ENCODE measurements at places on chromosomes 13 and 19.
A peak's percentile ranks its signal among the peaks of the same experiment; 100 is the strongest.

GRCh38 chr19:4139614-4140236 is 13.7 kb upstream of the CREB3L3 start:
- DNase-seq = peak; percentile 63

- no peak for DNase-seq
Observed at GRCh38 chr13:93086329-93086728, 140.3 kb upstream of the GPC6 start.

DNA sequence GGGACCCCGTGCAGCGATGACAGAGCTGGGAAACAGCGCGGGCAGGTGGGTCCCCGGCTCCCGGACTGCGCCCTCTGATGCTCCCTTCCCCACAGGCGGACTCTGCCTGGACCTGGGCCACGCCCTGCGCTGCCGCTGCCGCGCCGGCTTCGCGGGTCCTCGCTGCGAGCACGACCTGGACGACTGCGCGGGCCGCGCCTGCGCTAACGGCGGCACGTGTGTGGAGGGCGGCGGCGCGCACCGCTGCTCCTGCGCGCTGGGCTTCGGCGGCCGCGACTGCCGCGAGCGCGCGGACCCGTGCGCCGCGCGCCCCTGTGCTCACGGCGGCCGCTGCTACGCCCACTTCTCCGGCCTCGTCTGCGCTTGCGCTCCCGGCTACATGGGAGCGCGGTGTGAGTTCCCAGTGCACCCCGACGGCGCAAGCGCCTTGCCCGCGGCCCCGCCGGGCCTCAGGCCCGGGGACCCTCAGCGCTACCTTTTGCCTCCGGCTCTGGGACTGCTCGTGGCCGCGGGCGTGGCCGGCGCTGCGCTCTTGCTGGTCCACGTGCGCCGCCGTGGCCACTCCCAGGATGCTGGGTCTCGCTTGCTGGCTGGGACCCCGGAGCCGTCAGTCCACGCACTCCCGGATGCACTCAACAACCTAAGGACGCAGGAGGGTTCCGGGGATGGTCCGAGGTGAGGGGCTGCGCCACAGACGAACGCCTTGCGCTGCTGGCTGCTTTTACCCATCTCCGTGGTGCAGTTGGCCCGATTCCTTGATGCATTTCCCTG is 7.8 kb upstream of the SELENOV start:
- DNase-seq = peak; percentile 17

DNA sequence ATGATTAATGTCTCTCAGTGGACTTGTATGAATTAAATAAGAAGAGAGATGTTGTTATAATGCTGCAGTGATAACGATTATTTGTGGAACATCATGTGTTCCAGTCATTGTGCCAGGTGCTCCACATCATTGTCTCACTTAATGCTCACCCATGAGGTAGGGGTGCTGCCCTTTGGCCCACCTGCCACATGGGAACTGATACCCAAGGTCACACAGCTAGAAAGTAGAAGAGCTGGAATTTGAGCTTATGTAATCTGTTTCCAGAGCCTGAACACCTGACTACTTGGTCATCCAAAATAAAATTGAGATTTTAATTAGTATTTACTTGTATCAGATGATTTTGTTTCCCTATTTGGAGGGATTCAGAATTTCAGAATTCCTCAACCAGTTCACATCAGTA is 36.0 kb upstream of the GPI start:
- DNase-seq = no peak

DNA sequence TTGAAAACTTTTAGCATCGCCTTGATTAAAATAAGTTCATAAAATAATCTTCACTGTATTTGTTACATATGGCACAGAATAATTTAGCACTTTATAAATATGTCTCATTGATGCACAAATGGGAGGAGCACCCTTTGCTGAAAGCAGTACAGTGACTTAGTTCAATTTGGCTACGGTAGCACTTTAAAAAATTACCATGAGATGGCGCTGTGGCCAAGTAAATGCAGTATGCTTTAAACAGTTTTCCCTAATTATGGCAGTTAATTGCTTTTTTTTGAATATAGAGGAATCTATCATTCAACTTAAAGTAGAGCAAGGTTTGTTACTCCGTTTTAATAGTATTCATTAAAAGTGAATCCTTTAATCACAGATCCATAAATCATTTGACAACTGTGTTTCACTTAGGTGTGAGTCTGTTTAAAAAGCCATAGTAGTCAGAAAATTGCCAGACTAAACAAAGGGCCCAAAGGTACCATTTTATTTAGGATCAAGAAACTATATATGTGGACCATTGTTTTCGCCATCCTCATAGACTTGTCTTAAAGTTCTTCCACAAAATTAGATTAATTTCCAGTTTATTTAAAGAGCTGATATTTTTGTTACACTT is 34.7 kb upstream of the ESD start:
- no peak for DNase-seq

- DNase-seq = no peak
Observed at GRCh38 chr19:14106840-14107239, 10.7 kb downstream of the PRKACA start.

- DNase-seq = peak; percentile 63
Observed at GRCh38 chr19:40549007-40549708, 27.5 kb upstream of the SHKBP1 start.

DNA sequence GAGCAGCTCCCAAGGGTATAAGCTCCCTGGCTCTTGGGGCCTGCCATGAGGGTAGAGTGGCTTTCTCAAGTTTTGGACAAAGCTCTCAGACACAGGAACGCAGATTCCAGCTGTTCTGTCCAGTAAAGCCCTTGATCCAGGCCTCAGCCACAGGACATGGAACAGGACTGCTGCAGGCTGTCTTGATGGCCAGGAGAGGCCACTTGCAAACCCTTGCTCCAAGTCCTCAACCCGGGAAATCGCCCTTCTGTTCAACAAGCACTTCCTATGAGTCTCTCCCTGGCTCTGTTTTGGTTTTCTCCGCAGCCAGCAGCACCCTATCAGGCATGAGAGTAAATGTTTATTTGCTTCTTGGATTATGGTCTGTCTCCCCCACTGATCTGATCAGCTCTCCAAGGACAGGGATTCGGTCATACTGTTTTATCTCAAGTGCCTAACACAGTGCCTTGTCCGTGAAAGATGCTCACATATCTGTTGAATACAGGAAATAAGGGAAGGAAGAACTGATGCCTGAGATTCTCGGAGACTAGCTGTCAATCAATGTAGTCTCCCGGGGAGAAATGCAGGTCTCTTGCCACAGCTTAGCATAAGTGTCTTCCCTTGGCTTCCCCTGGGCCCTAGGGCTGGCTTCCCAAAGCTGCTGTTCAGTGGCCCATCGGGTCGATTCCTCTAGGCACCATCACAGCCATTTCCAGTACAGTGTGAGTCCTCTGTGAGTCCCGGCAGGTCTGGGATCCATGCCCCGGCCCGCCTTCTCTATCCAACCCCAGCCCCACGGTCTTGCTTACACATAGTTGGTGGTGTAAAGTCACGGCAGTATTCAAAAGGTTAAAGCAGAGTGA is 90.8 kb downstream of the TSHZ3 start:
- no peak for DNase-seq

Measured in stimulated activated CD8-positive, alpha-beta memory T cell treated with anti-CD3 and anti-CD28 coated beads, Interleukin-12 subunit alpha, Interleukin-12 subunit beta, amount 100 ng/mL, for 4 hours (primary cell).